Activated CD4-positive, alpha-beta T cell treated with anti-CD3 and anti-CD28 coated beads, Interleukin-2, Interleukin-6, amounts not matched to agents 100 ng/mL and 50 ng/mL, durations not matched to agents 16 hours and 8 hours (primary cell): ENCODE measurements at places on chromosomes 13 and 19.

DNA sequence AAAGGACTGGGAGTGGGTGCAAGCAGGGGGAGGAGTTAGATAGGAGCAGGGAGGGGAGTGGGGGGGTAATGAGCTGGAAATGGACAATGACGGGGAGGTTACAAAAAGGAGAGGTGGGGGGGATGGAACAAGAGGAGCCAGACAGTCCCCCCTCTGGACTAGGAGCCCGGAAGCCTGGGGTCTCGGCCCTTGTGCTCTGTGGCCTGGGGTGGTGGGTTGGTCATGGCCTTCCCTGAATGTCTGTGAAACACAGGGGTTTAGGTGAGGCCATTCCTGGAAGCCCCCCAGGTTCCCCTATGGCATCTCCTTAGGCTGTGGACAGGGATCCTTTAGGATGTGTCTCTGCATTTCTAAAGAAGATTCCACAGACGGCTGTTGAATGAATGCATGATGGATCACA is 12.1 kb downstream of the KCNC3 start:
- no peak for DNase-seq

DNA sequence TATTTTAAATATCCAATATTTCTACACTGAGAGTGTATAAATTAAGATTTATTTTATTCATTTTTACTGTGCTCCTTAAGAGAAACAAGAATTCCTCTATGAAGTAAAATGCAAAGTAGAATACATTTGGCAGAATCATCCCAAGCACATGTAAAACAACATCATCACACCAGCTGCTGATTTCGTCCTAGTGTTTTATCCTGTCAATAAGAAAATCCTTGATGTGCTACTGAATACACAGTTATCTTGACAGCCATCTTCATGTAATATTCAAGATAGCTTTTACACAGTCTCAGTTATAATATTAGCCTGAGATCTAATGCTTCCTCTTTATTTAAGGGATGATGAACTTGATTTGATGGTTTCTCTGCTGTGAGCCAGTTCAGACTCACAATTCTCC is 282.4 kb downstream of the MZT1 start:
- DNase-seq: no peak

GRCh38 chr13:113149711-113150549 is 8.5 kb upstream of the PROZ start:
- DNase-seq: no peak

GRCh38 chr13:112791663-112792440 is 102.0 kb downstream of the ATP11A start:
- DNase-seq: no peak

DNA sequence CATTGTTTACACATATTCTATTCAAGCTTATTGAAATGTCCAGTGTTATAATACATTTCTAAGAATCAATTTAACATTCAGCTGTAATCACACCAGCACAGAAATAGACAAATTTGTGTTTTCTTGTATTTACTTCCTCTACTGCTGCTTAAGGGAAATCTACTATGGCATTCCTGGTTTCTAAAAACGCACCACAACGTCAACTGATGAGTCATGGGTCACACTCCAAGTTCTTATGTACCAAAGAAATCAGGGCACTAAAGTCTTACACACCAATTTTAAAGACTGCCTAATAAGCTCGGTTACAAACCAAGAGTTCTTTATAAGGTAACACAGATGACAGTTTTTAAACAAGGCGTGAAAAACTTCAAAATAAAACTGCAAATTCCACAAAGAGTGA is 13.2 kb downstream of the LNX2 start:
- no peak for DNase-seq

DNA sequence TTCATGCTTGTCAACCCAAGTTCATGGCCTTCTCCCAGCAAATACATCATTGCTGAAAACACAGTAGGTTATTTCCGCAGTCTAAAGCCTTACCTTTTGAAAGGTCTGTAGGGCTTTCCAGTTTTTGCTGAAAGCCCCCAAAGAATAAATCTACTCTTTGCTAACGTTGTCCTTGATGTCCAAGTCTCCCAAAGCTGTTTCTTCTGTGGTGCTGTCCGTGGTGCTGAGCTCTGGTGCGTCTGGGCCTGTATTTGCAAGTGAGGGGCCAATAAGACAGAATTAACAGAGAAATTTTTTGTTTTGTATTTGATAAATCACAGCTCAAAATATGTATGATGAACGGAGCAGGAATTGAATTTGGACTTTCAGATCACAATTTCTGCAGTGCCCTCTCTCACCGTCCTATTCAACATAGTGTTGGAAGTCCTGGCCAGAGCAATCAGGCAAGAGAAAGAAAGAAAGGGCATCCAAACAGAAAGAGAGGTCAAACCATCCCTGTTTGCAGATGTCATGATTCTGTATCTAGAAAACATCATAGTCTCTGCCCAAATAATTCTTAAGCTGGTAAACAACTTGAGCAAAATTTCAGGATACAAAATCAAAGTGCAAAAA is 9.8 kb upstream of the LGALS16 start:
- DNase-seq: peak; percentile 10
